ENCODE measurements at places on chromosomes 6 and 20.

- DNase-seq = no peak
Measured at GRCh38 chr20:51791626-51792025, 10.7 kb downstream of the SALL4 start.

DNA sequence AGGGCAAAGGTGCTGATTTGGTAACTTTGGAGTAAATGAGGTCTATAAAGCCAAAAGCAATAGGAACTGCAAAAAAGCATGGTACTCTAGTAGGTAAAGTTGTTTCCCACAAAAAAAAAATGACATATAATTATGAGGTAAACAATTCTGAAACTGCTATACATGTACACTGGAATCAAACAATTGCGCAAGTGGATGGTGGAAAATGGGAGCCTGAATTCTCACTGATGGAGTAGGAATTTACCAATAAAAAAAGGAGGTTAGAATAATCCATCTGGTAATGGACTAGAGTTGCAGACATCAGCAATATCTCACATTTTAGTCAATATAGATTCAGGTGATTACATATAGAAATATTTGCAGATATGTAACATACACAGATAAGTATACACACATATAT lies 5.0 kb upstream of the KAT14 start:
- no peak for DNase-seq

DNA sequence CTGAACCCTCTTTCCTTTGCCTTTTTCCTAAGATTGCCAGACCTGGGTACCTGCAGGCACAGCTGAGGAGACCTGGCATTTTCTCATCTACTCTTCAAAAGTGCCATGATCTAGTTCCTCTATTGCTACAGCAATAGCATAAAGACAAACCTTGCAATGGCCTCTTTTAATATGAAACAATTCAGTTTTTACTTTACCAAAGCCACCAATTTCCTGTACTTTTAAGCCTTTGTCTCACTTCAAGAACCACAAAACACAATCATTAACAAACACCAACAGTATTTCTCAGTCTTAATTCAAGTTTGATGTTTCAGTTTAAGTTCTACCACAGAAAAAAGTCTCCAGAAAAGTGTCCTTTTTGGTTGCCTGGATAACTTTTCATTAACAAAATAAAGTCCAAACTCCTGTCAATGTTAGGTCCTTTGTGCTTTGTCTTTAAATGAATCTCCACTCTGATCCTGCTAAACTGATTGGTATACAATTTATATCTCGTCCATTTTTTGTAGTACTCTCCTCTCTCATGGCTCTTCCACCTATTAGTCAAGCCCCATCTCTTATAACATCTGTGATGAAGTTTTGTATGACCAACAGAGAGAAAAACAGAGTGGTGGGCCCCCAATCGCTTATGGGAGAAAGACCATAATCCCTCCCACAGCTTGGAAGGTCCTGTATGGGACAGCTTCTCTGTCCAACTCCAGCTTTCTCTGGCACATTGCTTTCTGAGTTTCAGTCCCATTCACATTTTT lies 50.5 kb upstream of the THEMIS start:
- no peak for DNase-seq

DNA sequence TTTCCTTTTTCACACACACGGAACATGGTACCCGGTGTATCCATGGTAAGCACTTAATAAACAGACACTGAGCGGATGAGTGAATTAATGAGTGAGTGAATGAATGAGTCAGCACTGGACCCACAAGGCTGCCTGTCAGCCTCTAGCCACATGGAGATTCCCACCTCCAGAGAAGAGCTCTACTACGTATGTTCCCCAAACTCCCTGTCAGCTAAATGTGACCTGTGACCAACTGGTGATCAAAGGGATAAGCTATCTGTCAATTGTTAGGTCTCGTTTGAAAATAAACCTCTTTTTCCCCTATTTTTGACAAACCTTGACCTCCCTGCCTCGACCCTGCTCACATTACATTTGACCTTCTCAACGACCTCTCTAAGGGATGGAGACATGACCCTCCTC lies 24.5 kb upstream of the TAF8 start:
- no peak for DNase-seq

All from frontal cortex (tissue), 4 donors.